Activated CD8-positive, alpha-beta memory T cell treated with anti-CD3 and anti-CD28 coated beads for 1 hour (primary cell): ENCODE measurements at places on chromosomes 7 and 10.
A peak's percentile ranks its signal among the peaks of the same experiment; 100 is the strongest.

GRCh38 chr10:17023386-17024298 is 106.0 kb downstream of the CUBN start:
- DNase-seq = peak; percentile 48

- DNase-seq = no peak
Measured at GRCh38 chr10:15238555-15239335, 70.3 kb upstream of the NMT2 start.

- no peak for DNase-seq
Measured at GRCh38 chr10:98676895-98677294, 230.2 kb upstream of the HPS1 start.

DNA sequence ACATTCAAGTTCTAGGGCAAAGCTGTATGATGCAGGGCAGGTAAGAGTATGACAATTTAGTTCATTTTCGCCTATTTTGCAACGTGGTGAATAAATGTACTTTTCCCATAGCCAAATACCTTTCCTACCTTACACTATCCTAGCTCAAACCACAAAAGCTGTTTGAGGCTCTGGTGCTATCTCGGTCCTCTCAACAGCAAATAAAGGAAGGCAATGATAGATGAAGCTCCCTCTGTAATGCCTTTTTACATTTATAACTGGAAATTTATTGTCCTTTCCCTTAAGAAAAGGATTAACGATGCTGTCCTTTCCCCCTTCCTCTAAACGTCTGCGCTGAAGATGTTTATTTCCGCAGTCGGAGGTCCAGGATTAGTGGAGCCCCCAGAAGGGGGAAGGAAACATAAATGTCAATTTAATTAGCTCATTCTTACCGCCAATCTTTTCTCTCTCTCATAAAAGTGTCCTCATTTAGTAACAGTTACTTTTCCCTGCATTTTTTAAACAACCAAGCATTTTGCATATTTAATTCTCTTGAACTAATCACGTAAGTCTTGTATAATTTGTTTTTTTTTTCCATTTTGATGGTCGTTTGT is 114.6 kb downstream of the PIP4K2A start:
- DNase-seq = no peak

DNA sequence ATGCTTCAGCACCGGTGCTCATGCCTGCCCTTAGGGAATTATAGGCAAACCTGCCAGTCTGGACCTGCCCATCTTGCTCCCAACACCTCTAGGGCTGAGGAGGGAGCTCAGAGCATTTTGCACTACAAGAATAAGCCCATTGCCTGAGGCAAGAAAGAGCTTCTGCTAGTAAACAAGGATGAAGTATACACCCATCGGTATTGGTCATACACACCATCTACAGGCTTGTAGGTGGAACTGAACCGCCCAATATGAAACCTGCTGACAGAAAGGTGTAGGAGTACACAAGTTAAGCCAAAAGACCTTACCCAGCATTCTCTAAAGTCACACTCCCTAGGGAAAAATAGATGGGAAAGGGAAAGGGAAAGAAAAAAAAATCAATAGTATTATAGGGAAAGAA is 957.0 kb upstream of the LRRTM3 start:
- no peak for DNase-seq

DNA sequence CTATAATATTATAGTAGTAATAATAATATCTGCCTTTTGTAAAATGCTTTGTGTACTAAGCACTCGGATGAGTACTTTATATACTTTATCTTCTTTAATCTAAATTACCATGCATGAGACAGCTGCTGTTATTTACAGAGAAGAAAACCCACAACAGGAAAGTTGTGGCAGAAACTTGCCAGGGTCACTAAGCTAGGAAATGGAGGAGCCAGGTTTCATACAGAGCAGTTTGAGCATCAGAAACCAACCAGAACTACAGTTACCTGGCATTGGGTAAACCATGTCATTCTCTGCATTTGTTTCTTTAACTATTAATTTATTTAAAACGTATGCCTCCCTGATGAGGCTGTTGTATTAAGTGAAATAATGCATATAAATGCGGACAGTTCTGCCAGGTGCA is 129.9 kb downstream of the CSTF2T start:
- DNase-seq = no peak

DNA sequence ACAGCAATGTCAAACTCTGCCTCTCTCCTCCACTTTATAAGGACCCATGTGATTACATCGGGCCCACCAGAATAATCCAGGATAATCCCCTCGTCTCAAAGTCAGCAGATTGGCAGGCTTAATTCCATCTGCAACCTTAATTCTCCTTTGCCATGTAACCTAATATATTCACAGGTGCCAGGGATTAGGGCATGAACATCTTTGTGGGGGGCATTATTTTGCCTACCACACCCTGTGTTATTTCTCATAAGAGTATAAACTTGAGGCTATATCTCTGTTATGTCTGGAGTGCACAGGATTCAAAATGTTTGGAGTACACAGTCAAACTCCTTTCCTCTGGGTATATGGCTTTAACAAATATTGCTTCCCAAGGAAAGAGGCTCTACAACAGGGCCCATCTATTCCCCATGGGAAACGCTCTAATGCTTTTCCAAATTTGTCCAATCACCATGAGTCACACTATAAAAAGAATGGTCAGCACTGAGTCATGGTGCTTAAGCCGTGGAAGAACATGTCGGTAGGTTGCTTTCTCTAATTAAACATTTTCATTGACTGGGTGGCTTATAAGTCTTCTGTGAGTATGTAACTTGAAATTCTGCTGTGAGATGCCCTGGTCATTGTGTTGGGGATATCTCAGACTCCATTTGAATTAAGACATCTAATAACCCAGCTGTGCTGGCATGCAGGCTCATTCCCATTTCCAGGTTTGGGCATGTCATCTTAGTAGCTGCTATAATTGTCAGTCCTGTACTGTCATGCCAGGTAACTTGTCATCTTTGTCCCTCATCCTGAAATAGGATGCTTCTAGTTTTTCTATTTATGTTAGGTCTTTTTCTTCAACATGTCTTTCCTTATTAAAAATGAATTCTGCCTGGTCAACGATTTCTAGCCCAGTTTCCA is 11.5 kb upstream of the AKR1B10 start:
- no peak for DNase-seq

GRCh38 chr10:42953684-42954674 is 122.9 kb upstream of the RET start:
- no peak for DNase-seq

GRCh38 chr7:1402791-1403637 is 56.3 kb downstream of the MICALL2 start:
- no peak for DNase-seq

GRCh38 chr7:68691261-68692216 is 906.7 kb upstream of the AUTS2 start:
- DNase-seq = no peak

GRCh38 chr10:18689498-18689897 is 30.3 kb downstream of the ARL5B start:
- no peak for DNase-seq

DNA sequence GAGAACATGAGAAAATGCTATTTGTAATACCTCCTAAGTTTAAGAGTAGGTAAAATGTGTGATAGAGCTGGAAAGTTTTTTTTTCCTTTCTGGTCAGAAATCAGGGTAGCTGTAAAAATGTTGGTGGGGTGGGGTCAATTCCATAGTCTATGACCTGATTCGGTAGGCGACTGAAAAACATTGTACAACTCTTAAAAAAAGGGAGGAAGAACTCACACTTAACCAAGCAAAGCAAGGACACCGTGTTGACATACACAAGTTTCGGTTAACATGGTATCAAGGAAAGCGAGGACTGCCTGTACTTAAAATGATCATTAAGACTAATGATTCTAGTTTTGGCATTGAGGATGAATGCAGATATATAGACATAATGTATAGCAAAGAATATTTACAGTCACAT is 1.8 kb upstream of the ZEB1 start:
- DNase-seq = no peak

DNA sequence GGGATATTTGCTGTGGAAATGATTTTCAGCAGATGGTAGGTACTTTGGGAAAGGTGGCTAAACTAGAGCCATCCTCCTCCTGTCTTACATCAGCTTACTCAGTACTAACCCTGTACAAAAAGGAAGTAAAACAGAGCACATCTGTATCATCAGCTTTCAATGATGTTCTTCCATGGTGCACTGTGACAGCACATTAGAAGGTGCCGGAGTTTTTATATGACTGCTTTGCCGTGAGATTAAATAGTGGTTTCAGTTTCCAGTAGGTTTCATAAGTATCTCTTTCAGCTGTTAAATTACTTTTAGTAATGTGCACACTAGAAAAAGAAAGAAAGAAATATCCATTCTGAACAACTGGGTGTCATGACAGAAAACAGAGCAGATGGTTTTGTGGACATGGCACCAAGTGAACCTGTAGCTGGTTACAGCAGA is 86.5 kb downstream of the ARID5B start:
- DNase-seq = no peak
